ENCODE measurements at places on chromosomes 1 and 21.

GRCh38 chr1:51234721-51235425 is 1.2 kb upstream of the RNF11 start:
- DNase-seq: peak; percentile 48

DNA sequence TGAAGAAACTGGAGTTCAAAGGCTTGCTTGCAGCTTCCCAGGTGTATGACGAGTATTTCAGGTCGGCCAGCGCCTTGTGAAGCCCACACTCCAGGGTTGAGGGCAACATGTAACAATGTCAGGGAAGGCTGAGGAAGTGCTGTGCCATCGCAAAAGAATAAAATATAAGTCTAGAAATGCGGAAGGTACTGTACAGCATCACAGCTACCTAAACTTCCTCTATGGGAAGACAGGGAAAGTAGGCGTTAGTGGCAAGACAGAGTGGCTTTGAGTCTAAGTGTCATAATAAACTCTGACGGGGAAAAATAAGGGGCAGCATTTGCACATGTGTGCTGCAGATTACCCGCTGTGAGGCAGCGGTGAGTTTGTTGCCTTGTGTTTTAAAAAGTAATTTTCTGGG is 28.9 kb downstream of the DOP1B start:
- DNase-seq: no peak

- DNase-seq: no peak
Observed at GRCh38 chr1:218553197-218553596, 208.1 kb downstream of the TGFB2 start.

- DNase-seq: no peak
Observed at GRCh38 chr21:25701529-25701928, 33.2 kb downstream of the ATP5PF start.

Measured in CD4-positive, alpha-beta T cell (primary cell).